ENCODE measurements at places on chromosomes 1 and 21.

GRCh38 chr21:45042664-45043161 lies 31.7 kb upstream of the ADARB1 start:
- no peak for DNase-seq

- DNase-seq, result no peak
Observed at GRCh38 chr1:91092503-91092902, 70.7 kb upstream of the ZNF644 start.

DNA sequence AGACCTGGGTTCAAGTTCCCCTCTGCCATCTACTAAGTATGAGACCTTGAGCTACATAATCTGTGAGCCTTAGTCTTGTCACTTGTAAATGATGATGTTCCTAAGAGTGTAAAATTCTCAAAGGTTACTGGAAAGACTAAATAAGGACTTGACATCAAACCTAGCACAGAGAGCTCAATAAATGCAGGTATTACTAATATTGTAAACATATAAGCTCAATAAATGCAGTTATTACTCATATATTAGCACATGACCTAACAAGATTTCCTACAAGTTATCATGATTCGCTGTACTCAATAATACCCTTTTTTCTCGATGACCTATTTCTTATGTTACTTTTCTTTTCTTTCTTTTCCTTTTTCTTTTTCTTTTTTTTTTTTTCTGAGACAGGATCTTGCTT lies 174.9 kb downstream of the ZNF281 start:
- no peak for DNase-seq

GRCh38 chr1:116372191-116372590 lies 853 bp upstream of the ATP1A1 start:
- DNase-seq, result no peak

DNA sequence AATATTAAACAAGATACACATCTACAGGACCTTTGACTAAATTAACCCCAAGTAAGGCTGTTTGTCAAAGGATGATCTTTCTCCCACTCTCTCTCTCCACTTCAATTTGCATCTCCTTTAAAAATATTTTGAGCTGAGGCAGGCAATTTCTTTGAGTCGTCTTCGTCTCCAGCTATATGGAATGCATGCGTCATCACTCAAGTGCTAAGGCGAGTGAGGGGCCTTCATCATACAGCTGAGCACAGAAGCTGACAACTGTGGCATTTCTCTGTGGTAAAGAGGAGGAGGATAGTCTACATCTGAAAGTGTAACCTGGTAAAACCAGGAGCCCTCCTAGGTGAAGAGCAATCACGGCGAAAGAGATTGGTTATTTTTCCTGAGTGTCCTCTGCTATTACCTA lies 7.6 kb downstream of the EPHX4 start:
- DNase-seq, result no peak

DNA sequence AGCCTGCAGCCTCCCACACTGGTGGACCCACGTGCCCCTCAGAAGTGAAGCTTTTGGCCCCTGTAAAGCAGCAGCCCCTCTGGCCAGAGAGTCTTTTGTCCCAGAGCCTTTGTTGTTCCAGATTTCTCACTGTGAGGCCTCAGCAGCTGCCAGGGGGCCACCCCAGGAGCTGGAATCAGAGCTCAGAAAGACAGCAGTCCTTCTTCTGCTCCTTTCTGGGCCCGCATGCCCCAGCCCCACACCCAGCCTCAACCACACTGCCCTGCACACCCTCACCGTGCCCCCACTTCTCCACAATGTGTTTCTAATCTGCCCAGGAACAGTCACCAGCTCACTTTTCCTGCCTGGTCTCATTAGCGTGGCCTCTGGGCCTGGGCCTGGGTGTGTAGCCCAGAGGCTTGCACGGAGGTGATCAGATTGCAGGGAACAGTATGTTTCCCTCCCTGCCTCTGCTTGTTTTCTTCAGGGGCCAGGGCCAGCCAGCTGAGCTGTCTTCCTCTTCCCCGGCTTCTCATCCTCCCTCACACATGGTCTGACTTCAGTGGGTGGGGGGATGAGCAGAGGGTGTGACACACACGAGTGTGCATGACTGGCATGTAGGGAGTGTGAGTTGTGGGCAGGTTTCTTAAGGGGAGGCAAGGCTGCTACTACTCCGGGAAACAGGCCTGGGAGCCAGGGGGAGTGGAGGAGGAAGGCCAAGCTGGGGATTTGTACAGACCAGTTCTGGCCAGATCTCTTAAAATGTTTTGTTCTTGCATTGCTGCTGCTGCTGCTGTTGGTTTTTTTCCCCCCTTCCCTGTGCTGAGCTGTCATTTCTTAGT lies 82.5 kb upstream of the ZNF648 start:
- peak; percentile 18 for DNase-seq

DNA sequence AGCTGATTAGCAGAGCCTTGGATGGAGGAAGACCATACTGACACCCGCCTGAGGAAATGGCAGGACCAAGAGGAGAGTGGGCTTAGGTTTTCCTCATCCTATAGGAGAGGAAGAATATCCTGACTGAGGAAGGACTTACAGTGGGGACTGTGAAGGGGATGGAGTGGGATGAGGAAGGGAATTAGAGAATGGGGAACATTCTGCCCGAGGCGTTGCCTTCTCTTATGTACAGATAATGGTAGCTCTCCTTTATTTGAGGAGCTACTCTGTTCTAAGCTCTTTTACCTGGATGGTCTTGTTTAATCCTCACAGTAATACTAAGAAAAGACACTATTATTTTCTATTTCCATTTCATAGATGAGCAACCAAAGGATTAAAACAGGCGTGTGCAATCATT lies 56.0 kb downstream of the OLFML3 start:
- no peak for DNase-seq

GRCh38 chr1:41674522-41674921 lies 190.0 kb upstream of the EDN2 start:
- DNase-seq, result no peak

- DNase-seq, result no peak
Observed at GRCh38 chr1:111192074-111192473, 8.4 kb downstream of the DENND2D start.

- no peak for DNase-seq
Observed at GRCh38 chr1:4597020-4597419, 57.4 kb upstream of the AJAP1 start.

GRCh38 chr1:201436393-201436792 lies 14.9 kb upstream of the TNNI1 start:
- no peak for DNase-seq

DNA sequence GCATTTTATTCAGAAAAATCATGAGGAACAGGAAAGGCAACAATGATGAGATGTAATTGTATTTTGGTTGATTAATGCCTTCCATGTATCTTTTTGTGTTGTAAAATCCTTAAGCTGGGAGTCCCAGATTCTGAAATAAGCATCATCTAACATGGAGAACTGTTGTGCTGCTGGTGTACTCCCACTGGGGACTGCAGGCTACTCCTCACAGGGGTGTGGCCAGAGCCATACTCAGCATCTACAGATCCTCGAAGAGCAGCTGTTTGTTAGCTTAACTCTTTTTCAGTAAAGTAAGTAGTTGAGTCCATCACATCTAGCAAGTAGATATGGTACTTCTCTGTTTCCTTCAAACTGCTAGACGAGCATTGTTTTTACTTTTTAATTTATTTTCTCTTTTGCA lies 358.0 kb downstream of the BRINP3 start:
- DNase-seq, result no peak

DNA sequence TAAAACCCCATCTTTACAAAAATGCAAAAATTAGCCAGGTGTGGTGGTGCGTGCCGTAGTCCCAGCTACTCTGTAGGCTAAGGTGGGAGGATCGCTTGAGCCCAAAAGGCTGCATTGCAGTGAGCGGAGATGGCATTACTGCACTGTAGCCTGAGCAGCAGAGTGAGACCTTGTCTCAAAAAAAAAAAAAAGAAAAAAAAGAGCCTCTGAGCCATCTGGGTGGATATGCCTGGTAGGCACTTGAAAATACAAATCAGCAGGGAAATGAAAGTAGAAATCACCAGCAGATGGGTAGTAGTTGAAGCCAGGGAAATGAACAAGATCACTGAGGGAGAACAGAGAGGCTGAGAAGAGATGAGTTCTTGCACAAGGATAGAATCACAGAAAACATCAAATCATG lies 131.0 kb upstream of the HMCN1 start:
- DNase-seq, result no peak

DNA sequence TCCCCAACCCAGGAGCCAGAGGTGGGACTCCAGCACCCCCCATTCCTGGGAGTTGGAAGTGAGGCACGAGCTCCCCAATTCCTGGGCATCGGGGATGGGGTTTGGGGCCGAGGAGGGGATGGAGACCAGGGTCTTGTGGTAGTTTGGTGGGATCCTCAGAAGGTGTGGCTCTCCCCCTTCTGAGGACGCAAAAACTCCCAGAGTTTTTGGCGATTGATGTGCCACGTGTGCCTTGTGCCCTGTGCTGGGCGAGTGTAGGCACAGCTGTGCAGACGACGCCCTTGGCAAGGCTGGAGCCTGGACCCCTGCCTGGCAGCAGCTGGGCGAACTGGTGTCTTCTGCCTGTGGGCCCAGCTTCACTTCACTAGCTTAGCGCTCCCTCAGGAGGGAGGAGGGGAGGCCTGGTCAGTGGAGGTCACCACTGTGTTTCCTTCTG lies 2.6 kb downstream of the GUK1 start:
- no peak for DNase-seq

GRCh38 chr1:83765125-83765524 lies 233.8 kb downstream of the TTLL7 start:
- no peak for DNase-seq

DNA sequence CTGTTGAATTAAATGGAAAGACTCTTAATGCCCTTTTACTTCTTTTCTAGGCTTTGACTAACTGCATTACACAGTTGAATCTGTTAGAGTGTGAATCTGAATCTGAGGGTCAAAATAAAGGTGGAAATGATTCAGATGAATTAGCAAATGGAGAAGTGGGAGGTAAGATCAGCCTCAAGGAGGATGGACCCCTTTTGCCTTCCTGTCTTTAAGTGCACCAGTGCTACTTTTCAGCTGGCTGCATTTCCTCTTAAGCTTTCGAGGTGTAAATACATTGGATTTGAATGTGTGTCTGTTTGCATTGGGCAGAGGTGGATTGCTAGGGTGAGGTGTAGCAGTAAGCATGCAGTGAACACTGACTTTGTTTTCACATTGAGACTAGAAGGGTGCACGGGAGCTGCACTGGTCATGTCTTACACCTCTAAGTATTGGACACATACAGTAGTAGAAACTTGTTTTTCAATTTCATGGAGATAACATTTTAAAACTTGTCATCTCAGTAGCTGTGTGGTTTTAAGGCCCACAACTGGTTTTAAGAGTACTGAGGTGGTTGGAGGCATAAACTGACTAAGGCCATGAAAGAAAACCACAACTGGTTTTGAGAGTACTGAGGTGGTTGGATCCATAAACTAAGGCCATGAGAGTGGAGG lies 35.4 kb downstream of the MIA3 start:
- DNase-seq, result no peak

DNA sequence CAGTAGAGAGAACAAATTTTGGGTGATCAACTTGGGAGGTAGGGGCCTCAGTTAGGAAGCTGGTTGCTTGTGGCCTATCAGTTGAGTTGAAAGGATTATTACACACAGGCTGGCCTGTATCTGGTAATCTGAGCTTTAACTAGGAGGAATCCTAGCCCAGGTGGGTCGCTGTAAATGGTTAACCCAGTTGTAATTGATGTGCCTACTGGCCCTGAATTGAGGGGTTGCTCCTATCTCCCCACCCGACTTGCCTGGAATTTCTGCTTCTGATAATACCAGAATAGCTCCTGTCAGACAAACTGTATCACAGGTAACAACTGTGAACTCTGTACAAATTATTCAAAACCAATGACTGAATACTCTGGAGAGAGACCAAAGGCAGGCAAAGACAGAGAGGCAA lies 210.4 kb upstream of the RUNX1 start:
- DNase-seq, result no peak

DNA sequence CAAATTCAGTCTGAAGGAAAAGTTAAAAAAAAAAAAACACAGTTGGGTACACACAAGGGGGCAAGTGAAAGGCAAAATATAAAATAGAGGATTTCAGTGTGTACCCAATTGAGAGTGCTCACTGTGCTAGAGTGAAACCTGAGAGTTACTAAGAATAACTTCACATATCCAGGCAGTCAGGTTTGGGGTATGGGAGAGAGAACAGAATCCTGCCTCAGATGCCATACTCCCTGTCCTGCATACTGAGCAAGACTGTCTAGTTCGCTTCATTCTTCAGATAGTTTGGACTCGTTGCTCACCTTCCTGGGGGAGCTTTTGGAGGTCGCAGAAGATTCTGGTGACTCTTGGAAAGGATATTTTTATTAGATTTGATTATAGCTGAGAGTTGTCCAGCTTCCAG lies 20.4 kb downstream of the CEP85 start:
- no peak for DNase-seq

- no peak for DNase-seq
Observed at GRCh38 chr1:966135-966703, at the start of gene PLEKHN1. Gene PLEKHN1 (plus strand): TSS chr1:966482. CDS start chr1:966532, 50 bp downstream.

- no peak for DNase-seq
Observed at GRCh38 chr1:67916140-67916886, 83.0 kb upstream of the GNG12 start.

DNA sequence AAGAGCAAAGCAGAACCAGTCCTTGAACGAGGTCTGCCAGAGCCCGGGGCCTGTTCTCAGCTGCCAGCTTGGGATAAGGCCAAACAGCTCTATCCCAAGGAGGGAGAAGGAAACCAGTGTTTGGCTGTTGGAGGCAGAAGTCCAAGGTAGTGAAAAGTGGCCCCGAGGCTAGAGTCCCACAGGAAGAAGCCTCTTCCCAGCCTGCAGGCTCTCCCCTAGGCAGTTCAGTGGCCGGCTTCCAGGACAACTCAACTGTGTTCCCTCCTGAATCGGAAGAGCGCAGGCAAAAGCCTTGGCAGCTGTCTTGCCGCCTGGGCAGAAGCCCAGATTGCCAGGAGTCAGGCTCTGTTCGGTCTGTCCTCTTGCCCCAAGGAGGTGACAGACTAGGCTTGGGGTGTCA lies 19.3 kb downstream of the QSOX1 start:
- DNase-seq, result no peak

- no peak for DNase-seq
Observed at GRCh38 chr21:27796106-27796505, 829.2 kb upstream of the ADAMTS5 start.

DNA sequence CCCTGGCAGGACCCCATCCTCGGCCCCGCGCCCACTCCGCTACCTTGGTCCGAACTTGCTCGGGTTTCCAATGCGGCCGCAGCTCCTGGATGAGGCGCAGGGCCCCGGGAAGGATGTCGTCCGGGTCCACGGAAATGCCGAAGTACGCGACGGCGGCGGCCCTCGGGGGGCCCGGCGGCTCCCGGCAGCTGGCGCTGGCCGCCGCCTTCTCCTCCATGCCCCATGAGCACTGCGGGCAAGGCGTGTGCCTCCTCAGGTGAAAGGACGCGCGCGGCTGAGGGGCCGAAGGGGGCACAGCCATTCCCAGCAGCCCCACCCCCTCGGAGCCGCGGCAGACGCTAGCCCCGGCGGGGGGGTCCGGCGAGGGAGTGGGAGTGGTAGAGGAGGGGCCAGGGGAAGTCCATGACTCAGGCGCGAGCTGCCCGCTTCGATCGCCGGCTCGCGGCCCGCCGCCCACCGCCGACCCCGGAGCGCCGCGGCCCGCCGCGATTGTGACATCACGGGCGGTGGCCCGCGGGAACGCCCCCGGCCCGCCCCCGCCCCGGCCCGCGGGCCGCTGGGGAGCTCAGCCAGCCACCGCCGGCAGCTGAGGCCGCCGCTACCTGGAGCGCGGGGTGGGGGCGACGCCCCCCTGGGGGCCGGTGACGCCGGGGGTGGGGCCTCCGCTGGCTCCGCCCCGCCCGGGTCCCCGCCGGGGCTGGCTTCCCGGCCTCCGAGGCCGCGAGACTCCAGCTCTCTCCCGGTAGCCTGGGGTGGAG lies at the start of gene ETNK2:
TSS of gene ETNK2 (minus strand) at position 493 of the 758 bp plus-strand sequence. CDS start at position 301, 192 bp downstream.
- DNase-seq, result peak; percentile 69

- DNase-seq, result no peak
Observed at GRCh38 chr1:196372896-196373536, 235.2 kb downstream of the KCNT2 start.

- no peak for DNase-seq
Observed at GRCh38 chr1:167532375-167532774, 14.0 kb upstream of the CD247 start.
